ENCODE measurements at places on chromosomes 5 and 9.

DNA sequence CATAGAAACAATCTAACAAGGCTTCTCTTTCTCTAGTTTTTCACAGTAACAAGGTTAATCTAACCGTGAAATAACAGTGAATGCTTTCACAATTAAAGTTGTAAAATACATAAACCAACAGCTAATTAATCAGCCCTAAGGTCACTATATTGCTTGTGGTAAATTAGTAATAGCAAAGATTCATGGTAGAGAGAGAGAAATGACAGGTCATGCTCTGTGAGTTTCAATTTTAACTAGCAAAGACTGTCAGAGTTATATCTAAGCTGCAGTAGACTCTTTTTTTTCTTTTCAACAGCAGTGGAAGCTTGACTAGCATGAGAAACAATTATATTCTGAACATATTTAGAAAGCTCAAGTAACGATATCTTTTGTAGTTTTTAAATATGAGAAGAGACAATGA is 1068.0 kb downstream of the MAT2B start:
- DNase-seq, result no peak

- DNase-seq, result no peak
Measured at GRCh38 chr9:103203172-103203571, 208.0 kb downstream of the CYLC2 start.

DNA sequence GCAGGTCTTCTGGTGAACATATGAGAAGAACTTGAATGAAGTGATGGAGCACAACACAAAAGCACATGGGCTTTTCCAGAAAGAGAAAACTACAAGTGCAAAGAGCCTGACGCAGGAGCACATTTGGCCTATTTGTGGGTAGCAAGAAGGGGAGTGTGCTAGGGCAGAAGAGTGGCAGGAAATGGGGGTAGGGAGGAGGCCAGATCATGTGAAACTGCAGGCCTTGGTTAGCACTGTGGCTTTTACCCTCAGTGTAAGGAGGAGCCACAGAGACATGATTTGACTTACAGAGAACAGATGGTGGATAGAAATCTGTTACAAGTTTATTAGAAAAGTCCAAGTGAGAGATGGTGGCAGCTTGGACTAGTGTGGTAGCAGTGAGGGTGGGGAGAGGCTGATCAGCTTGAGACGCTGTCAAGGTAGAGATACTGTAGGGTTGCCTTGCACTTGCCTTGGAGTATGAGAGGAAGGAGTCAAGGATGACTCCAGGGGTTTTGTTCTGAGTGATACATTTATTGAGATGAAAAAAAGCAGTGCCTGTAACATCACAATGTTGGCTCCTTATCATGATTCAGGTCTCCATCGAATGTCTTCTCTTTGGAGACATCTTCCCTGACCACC is 126.7 kb downstream of the PPP2R2B start:
- DNase-seq, result no peak

DNA sequence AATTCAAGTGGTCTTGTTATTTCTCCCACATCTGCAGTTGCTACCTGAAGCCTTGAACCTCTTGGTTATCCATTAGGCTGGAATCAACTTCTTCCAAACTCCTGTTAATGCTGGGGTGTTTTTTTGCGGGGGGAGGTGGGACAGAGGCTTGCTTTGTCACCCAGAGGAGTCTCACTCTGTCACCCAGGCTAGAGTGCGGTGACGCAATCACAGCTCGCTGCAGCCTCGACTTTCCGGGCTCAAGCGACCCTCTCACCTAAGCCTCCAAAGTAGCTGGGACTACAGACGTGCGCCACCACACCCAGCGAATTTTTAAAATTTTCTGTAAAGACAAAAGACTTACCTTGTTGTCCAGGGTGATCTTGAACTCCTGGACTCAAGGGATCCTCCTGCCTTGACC is 4.4 kb downstream of the SCGB3A1 start:
- DNase-seq, result no peak

- no peak for DNase-seq
Measured at GRCh38 chr5:58235299-58235698, 224.6 kb downstream of the PLK2 start.

GRCh38 chr5:103490030-103490739 is 72.4 kb downstream of the NUDT12 start:
- no peak for DNase-seq

DNA sequence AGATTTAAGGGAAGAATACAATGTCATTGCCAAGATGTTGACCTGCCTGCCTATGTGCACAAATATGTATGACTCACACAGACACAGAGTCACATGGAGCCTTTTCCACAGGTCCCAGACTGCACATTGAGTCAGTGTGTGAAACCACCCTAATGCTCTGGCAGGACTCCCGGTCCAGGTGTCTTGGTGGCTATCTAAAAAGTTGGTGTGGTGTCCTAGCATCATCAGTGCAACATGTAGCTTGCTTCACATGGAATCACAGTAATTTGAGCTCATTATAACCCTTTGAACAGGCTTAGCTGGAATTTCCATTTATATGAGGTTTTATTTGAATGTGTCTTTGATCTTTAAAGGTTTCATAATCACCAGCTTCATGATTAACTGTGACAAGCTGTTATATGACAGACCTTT is 10.7 kb downstream of the IFNA5 start:
- no peak for DNase-seq

DNA sequence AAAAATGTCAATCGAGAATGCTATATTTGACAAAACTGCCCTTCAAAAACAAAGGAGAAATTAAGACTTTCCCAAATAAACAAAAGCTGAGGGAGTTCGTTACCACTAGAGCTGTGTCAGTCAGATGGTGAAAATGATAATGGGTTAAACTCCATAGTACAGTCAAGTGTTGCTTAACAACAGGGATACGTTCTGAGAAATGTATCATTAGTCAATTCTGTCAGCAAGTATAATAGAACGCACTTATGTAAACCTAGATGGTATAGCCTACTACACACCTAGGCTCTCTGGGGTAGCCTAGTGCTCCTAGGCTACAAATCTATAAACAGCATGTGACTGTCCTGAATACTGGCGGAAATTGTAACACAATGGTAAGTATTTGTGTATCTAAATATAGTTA is 138.7 kb downstream of the DRD1 start:
- DNase-seq, result no peak

GRCh38 chr9:124774129-124774978 is 2.6 kb upstream of the OLFML2A start:
- peak; percentile 93 for DNase-seq

GRCh38 chr9:3656224-3656623 is 130.4 kb upstream of the RFX3 start:
- no peak for DNase-seq

- no peak for DNase-seq
Measured at GRCh38 chr9:121262953-121263352, 5.0 kb upstream of the GSN start.

DNA sequence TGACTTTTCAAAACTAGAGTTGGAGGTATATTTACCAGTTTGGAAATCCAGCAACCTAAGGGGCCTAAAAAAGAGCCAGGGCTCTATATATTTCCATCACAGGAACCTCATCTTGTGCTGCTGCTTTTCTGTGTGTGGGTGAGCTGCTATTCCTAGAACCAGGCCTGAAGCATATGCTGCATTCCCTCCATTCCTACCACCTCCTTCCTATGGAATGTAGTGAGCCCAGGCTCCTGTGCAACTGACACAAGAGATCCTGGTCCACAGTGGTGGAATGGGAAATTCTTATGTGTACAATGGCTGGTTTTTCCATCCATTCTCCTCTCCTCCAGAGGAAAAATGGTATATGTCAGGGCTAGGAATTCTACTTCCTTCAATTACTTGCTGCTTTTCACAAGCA is 39.1 kb downstream of the SPEF2 start:
- DNase-seq, result no peak

GRCh38 chr5:171596391-171596878 is 177.0 kb downstream of the FGF18 start:
- no peak for DNase-seq

Measured in HuH-7.5 (cell line).